ENCODE measurements at places on chromosomes 7 and 10.

GRCh38 chr7:34652809-34653208, 5.2 kb upstream of the NPSR1 start:
- no peak for DNase-seq

DNA sequence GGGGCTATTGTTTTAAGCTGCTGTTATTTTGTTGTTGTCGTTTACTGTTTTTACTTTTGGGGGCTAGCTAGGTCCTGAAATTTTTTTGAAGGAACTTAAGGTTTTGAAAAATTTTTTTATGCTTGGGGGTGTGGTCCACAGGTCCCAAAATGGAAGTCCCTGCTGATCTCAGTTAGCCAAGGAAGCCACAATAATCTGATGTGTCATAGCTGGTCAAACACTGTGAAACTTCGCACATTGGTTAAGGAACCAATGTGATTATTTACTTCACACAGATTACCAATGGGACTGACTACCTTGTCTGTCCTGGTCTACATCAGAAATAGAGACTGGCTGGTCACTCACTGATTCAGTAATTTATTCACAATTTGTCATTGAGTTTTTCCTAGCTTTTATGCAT, 29.5 kb upstream of the HYCC1 start:
- no peak for DNase-seq

DNA sequence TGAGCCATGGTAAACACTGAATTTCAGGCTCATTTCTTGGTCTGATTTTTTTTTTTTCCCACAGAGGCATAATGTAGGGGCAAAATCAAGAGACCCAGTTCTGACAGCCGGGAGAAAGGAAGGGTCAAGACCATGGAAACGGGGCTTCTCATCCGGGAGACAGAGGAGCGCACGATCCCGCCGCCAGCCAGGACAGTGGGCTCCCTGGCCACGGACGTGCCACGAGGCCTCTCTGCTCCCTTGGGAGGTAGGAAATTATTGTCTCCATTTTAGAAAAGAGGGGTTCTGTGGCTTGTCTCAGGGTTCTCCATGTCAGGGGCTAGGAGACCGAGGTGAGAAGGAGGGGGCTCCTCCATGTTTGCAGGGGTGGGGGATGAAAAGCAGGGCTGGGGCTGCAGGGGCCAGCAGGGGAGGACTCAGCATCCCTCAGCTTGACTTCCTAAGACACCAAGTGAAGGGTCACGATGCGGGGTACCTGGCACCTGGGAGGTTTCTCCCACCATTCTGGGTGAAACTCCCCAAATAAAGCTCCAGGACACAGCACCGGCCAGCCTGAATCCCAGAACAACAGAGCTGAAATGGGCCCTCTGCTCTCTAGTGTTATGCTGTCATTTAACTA, 37.6 kb downstream of the PPIF start:
- DNase-seq: no peak

DNA sequence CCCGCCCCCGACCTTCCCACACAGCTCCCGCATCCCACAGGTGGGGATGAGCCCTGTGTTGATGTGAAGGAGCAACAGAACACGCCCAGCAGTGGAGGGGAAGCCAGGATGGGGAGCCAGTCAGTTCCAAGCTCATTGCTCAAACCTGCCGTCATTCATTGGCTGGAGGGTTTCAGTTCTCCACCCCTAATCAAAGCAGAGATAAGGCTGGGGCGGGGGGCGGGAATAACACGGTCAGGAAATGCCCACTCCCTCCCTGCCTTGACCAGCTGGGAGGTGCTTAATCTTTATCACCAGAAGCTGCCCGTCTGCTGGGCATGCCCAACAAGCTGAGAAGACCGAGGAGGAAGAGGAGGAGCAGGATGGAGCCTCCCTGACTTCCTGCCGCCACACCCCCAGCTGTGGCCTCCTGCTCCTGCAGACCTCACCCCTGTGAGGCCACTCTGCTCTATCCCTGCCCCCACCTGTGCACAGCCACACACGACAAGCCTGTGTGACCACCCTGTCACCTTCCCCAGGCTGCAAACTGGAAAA, 265.1 kb downstream of the ZEB1 start:
- DNase-seq: no peak

DNA sequence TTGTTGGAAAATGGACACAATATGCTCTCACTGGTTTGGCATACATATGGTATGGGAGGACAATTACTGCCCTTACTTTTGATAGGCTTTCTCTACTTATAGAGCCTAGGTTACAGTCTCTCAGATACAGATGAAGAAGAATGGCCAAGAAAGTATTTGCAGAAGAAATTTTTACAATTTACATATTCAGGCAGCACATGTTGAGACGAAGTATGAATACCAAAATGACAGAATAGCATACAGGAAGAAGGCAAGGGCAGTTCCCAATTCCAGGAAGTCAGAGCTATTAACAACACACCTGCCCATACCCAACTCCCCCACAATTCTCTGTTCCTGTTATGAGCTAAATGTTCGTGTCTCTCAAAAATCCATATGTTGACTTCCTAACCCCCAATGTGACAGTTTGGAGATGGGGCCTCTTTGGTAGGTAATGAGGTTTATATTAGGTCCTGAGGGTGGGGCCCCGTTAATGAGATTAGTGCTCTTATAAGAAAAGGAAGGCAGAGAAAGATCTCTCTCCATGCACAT, 67.8 kb downstream of the DOCK4 start:
- no peak for DNase-seq

DNA sequence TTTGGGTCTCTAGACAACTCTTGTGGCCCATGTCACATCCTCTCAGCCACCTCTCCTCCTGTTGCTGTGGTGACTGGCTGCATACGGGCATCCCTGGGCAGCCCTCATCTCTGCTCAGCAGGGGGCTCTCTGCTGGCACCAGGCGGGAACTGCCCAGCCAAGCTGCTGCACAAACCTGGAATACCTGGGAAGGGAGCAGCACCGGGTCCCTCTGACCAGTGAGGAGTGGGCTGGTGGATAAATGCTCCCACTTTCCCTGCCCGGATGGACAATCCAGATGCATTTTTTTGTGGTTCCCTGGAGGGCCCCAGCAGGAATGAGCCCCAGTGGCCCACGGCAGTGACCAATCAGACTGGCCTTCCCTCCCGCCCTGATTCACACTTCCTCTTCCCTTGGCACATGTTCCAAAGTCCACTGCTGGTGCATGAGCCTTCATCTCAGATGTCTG, 21.9 kb downstream of the GRID1 start:
- DNase-seq: no peak

GRCh38 chr10:116237260-116237659, 35.7 kb downstream of the GFRA1 start:
- no peak for DNase-seq

DNA sequence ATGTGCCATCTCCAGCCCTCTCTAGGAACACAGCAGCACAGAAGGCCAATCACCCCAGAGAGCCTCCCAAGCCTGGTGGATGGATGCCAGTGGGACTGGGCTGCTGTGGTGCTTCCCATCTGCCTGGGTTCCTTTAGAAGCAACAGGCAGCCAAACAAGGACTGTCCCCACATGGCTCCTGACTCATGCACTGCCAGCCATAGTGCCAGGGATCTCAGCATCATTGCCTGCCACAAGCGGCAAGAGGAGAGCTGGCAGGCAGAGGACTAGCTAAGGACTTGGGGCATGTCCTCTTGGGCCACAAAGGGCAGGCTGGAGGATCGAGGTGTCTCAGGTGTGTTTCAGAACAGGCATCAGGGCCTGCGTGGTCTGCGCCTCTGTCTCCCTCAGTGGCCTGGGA, 23.4 kb upstream of the FIGNL1 start:
- no peak for DNase-seq

- DNase-seq: no peak
These were observed 127.1 kb downstream of the GATA3 start for GRCh38 chr10:8181496-8182157.

DNA sequence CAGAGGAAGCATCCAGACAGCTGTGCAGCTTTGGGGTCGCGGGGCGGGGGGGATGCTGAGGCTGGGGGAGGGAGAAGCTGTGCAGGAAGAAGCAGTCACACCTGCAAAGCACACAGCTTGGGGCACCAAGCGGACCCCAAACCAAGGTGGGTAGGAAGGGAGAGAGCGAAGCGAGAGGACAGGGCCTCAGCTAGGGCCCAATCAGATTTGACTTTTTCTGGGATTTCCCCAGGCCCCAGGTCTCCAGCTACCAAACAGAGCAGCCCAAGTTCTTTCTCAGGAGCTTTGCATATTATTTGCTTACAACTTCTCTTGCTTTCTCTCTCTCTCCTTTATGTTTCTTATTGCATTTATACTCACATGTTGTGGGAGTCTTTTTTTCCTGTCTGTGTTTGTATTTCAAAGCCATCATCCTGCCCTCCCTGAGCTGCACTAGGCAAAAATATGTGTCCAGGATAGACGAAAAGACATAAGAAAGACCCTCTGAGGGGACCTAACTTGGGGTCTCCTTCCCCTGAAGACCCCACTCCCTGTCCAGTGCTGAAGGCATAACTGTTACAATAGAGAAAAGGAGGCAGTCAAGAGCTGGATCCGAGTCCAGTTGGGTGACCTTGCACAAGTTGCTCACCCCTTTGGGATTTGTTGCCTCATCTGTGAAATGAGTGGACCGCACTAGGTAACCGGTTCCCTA, 50.6 kb upstream of the SMNDC1 start:
- no peak for DNase-seq
